HS-5 (cell line): ENCODE measurements at places on chromosomes 4 and X.

- no peak for DNase-seq
Observed at GRCh38 chr4:151781026-151781425, 20.2 kb upstream of the GATB start.

- DNase-seq, result no peak
Observed at GRCh38 chrX:130018143-130018542, 35.7 kb downstream of the BCORL1 start.

- DNase-seq, result no peak
Observed at GRCh38 chr4:137685357-137685756, 153.1 kb upstream of the PCDH18 start.

DNA sequence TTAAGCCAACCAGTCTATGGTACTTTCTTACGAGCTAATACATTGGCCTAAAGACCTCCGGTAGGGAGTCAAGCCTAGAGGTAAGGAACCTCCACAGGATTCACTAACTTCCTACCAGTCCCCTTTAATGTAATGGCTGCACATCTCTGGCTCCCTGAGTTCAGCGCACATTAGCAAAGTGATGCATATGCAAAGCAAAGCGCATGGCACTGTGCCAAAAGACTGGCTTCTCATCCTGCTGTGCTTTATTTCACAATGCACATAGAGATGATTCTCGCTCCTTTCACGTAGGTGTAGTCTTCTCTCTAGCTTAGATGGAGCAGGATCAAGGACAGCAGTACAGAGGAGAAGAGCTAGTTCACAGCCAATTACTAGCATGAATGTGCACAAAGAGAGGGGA lies 14.6 kb upstream of the CLTRN start:
- DNase-seq, result no peak

GRCh38 chr4:89358935-89359638 lies 51.5 kb upstream of the GPRIN3 start:
- DNase-seq, result no peak

DNA sequence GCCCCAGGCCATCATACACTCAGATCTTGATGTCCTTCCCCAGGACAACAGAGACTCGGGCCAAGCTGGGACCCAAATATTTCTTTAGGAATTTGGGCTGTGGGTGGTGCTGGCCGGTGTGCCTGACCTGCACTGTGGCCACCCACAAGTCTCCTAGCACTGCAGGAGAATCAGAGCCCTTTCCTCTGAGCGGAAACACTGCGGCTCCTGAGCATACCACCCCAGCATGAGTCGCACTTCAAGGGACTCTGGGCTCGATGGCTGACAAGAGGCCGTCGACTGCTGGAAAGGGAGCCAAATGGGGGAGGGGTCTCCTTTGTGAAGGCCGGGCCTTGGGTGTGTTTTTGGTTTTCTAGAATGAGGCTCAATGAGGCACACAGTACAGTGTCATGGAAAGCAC lies 13.0 kb upstream of the IRAK1 start:
- DNase-seq, result no peak

- no peak for DNase-seq
Observed at GRCh38 chrX:103791228-103791627, 14.6 kb downstream of the PLP1 start.

GRCh38 chr4:1534876-1535526 lies 128.8 kb upstream of the NKX1-1 start:
- DNase-seq, result no peak

- no peak for DNase-seq
Observed at GRCh38 chrX:123833387-123833786, 26.5 kb upstream of the XIAP start.

- DNase-seq, result no peak
Observed at GRCh38 chrX:44997282-44997812, 124.4 kb downstream of the KDM6A start.

DNA sequence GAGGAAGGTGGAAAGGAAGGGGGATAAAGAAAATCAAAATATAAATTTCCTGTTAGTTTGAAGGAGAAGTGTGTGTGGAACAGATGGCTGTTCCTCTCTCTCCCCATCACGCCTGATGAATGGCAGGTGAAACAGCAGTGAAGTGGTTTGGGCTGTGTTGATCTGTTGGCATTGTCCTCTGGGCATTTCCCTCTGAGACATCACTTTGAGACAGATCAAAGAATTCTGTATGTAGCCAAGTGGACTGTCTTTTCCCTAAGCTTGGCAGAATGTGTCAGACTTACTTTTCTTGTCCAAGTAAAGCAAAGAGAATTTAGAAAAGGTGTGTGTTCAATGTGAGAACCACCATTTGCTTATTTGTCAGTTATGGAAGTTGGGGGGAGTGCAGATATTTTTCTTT lies 47.5 kb downstream of the SEPTIN11 start:
- no peak for DNase-seq

GRCh38 chr4:125187226-125188176 lies 127.3 kb upstream of the FAT4 start:
- peak; percentile 63 for DNase-seq

- no peak for DNase-seq
Observed at GRCh38 chrX:23819385-23820234, 36.6 kb downstream of the SAT1 start.

- peak; percentile 75 for DNase-seq
Observed at GRCh38 chr4:141275834-141276233, 55.1 kb downstream of the ZNF330 start.

DNA sequence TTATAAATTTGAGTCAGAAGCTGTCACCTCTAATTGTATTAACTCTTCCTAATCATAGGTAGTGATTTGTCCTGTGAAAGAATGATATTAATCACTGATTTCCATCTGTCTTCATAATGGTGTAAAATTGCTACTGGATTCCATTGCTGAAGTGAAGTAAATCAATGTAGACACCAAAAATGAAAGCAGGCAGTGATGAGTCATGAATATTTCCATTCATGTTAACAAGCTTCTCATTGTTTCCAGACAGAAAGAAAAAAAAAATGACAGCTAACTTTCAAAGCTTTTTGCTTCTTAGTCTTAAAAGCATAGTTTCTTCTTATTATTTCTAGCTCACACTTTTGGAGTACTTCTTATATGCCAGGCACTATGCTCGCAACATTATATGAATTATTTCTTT lies 21.5 kb downstream of the FAM114A1 start:
- no peak for DNase-seq

- no peak for DNase-seq
Observed at GRCh38 chr4:151204925-151205524, 71.9 kb upstream of the PRSS48 start.

DNA sequence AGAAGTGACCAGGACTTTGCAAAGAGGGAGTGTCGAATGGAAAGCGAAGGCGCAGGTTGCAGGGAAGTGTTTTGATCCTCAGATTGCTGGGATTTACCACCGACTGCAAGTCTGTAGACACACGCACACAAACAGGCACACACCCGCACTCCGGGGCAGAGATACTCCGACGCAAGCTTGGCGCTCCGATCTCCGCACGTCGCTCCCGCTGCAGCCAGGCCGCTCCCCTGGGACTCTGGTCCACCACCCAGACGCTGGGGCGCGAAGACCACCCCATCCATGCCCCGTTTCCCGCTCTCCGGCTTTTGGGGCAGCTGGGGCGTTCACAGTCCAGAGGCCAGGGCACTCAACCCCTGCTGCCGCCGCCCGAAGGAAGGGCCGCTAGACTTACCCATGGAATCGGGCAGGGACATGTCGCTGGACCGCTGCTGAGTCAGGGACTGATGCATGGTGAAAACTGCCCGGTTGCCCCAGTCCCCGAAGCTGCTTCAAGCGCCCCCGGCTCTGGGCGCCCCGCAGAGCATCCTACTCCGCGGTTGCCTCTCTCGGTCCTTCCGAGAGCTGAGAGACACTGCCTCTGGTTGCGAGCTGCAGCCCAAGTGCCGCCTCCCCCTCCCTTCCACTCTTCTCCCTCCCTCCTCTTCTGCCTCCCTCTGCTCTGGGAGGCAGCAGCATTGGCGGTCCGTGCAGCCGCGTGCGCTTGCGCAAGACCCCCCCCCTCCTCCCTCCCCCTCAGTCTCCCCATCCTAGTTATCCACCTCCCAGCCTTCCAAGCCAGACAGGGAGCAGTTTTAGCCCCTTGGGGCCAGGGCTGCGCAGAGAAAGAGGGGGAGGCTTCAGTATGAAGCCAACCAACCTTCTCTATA lies at the start of gene TMEM255A:
Gene TMEM255A (minus strand): TSS at position 601 of the 866 bp plus-strand sequence. CDS start 152 bp downstream, at position 449.
- no peak for DNase-seq

- peak; percentile 90 for DNase-seq
Observed at GRCh38 chr4:7903791-7904516, 35.7 kb downstream of the AFAP1 start.

- DNase-seq, result no peak
Observed at GRCh38 chrX:38484607-38485498, 76.5 kb upstream of the TSPAN7 start.

- no peak for DNase-seq
Observed at GRCh38 chr4:159042097-159042605, 60.7 kb upstream of the RAPGEF2 start.

GRCh38 chr4:125091-125771 lies 930 bp downstream of the ZNF718 start:
- DNase-seq, result no peak

GRCh38 chr4:148216866-148217814 lies 225.1 kb downstream of the NR3C2 start:
- DNase-seq, result no peak

- DNase-seq, result no peak
Observed at GRCh38 chrX:2371026-2371711, 129.6 kb downstream of the DHRSX start.

- no peak for DNase-seq
Observed at GRCh38 chr4:173192375-173193162, 24.0 kb downstream of the GALNT7 start.

DNA sequence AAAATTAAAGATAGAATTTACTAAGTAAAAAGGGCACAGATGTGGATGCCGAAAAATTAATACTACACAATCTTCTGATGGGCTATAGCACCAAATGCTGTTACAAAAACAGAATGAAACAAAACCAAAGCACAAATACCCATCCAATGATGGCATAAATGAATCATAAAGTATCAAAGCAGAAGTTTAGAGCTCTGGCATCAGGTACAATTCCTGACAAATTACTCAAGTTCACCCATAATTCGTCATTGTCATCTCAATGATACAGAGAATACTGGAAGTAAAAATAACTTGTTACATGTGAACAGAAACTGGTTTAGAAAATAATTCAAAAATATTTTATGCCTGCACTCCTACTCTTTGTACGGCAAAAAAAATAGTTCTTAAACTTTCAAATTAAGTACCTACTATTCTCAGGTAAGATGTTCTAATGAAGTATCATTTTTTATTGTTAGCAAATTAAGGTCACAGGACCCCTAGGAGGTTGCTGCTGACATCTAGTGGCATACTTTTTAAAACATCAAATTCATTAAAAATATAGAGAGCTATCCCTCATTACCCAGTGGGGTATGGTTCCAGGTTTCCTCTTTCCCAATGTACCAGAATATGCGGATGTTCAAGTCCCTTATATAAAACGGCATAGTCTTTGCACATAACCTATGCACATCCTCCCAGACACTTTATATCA lies 126.1 kb downstream of the INPP4B start:
- DNase-seq, result no peak

GRCh38 chr4:81207828-81208227 lies 7.2 kb downstream of the PRKG2 start:
- DNase-seq, result peak; percentile 86

DNA sequence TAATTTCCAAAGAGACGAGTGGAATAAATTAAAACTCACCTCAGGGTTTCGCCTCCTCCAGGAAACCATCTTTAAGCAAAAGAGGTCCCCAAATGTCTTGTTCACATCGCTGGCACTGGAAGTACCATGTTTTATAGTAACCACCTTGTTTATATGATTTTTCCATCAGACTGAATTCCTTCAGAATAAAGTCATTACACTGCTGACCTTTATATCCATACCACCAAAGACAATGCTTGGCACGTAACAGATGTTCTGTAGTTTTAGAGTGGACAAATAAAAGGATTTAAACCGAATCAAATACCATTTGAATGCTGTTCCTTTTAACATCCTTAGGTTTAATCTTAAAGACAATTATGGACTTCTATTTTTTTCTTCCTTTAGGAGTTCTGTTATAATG lies 4.7 kb downstream of the NUDT6 start:
- DNase-seq, result no peak

DNA sequence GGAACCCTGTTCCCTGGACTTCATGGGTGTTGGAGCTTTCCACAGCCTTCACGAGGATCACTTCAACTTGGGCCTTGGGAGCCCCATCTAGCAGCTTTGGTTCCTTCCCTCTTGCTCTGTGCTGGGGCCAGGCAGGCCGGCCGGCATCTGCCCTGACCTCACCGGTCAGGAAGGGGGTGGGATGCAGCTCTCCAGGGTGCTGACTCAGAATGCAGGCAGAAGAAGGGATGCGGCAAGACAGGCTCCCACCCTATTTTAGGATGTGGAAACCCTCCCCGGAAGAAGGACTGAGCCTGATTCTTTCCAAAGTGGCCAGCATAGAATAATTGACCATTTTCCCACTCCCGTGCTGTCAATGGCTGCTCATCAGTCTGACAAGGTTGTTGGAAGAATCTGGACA lies 47.1 kb downstream of the FHDC1 start:
- no peak for DNase-seq

- DNase-seq, result no peak
Observed at GRCh38 chr4:121717680-121718237, 21.0 kb upstream of the ANXA5 start.

GRCh38 chrX:71301195-71301924 lies at the start of gene ITGB1BP2:
ITGB1BP2 (plus strand) TSS chrX:71301750; CDS start chrX:71301807, 57 bp downstream.
- no peak for DNase-seq

GRCh38 chr4:181258569-181258968 lies 984.6 kb upstream of the TENM3 start:
- no peak for DNase-seq

GRCh38 chr4:148749403-148749802 lies 307.2 kb upstream of the NR3C2 start:
- DNase-seq, result no peak

DNA sequence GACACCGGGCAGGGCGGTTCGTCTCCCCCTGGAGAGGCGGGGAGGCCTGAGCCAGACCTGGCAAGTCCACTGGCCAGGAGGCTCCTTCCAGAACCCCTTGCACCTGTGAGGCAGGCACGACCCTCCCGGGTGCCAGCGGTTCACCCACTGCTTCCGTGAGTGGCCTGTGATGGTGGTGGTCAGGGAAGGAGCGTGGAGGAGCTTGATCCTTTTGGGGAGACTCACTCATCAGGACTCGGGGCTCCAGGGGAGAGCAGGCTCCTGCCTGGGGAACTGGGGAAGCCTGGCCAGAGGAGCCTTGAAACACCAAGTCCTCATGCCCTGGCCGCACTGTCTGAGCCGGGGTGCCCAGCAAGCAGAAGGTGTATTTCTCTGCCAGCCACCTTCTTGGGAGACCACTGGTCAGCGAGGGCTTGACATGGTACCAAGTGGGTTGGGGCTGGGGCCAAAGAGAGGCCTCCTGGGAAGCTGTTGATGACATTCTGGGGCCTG lies 860 bp downstream of the FAM50A start:
- no peak for DNase-seq

DNA sequence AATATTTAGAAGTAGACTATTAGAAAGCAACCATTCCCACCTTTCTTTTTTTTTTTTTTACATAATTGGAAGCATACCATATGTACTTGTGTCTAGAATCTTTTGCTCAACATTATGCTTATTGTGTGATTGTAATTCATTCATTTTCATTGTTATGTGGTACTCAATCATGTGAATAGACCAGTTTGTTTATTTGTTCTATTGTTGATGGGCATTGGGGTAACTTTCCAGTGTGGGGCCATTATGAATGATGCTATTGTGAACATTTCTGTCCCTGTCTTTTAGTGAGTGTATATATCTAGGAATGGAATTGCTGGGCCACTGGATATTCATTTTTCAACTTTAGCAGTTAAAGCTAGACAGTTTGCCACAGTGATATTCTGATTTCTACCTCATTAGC lies 62.5 kb upstream of the MCUB start:
- DNase-seq, result no peak
